ENCODE measurements at places on chromosomes 12 and 14. TPM values are rescaled to one million over a fixed set of nuclear protein-coding genes. Genes with fewer than 3 reads are reported as not detected.

PNP gene
- 94.9 TPM for total RNA-seq

- H3K4me3 ChIP-seq: no peak overlapping the region
- DNase-seq: no peak
- no peaks in the 10 kb centered on the region for H3K36me3 ChIP-seq
These were observed 449.7 kb downstream of the BTG1 start for GRCh38 chr12:91695964-91696363.

DNA sequence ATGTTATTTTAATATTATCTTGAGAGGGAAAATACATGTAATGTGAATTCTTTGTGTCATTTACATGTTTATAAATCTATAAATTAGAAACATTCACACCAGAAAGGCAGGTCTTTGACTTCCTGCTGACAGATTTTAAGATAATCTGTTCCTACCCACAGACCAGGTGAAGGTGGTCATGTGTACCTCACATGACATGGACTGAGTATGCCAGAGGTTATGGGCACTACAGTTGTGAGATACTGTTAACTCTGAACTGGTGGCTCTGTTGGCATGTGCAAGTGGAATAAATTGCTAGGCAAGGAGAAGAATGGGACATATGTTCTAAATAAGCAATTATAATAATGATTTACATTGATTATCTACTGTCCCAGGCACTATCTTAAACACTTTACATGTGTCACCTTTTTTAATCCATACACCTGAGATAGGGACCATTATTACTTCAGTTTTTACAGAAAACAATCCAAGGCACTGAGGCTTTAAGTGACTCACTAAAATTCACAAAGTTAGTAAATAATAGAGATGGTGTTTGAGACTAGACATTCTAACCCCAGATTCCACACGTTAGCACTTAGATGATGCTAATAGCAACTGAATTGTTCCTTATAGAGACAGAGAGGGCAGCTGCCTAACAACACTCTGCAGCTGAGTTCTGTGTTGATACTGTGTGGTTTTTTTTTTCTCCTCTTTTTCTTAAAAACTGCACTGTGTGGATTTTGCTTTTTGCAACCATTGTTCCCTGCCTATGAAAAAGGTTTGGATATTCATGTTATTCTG lies 23.8 kb downstream of the SLC16A7 start:
- no peaks in the 10 kb centered on the region for H3K27me3 ChIP-seq
- no peak overlapping the region for H3K4me3 ChIP-seq
- H3K4me1 ChIP-seq: peaks cover 19% of the 10 kb centered on the region
- DNase-seq: no peak

DNA sequence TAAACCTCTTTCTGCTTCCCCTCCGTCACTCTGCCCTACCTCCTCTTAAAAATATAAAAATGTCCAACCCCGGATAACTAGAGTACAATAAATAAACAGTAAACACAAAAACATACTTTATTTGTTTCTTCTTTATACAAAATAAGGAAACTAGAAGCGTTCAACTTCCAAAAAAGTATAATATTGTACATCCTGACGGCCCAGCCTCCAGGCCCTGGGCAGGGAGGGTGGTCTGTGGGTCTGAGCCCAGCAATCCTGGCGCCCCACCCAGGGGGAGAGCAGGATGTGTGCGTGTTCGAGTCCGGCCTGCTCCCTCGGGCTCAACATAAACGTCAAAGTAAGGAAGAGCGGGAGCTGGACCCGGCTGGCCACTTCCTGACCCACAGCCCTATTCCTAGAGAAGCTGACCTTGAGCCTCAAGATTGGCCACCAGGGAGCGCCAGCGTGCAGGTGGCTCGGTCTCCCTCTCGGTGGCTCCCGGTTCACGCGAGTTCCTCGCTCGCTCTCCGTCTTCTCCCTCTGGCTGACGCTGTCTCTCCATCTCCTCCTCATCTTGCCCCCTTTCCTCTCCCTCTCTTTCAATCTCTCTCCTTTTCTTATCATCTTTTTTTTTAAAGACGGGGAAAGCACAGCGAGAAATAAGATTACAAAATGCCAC lies 9.4 kb downstream of the LHX5 start:
- no peaks in the 10 kb centered on the region for H3K36me3 ChIP-seq
- peak overlapping the region; percentile 44 for H3K4me3 ChIP-seq
- H3K27me3 ChIP-seq: peaks cover 98% of the 10 kb centered on the region
- H3K27ac ChIP-seq: no peak overlapping the region

Data from Calu3 (cell line).